Activated CD4-positive, alpha-beta T cell treated with anti-CD3 and anti-CD28 coated beads, Interleukin-2, amount 10 ng/mL, durations not matched to agents 7 days and 5 days (primary cell): ENCODE measurements at places on chromosomes 7 and 10.

DNA sequence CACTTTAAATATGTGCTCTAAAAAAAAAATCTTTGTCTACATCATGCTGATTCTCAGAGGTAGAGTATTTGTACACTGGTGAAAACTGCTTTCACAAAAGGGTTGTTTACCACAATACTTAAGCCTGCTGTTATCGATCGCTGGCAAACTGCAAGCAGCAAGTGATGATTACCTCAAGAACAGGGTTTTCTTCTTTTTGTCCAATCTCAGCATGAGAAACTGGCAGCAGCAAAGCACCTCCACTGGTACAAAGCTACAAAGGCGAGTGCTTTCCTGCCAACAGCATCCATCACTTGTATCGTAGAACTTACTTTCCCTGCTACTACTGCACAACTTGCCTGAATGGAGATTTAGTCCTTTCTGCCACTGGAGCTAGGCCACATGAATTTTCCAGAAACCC is 276.5 kb downstream of the DGKB start:
- no peak for DNase-seq

DNA sequence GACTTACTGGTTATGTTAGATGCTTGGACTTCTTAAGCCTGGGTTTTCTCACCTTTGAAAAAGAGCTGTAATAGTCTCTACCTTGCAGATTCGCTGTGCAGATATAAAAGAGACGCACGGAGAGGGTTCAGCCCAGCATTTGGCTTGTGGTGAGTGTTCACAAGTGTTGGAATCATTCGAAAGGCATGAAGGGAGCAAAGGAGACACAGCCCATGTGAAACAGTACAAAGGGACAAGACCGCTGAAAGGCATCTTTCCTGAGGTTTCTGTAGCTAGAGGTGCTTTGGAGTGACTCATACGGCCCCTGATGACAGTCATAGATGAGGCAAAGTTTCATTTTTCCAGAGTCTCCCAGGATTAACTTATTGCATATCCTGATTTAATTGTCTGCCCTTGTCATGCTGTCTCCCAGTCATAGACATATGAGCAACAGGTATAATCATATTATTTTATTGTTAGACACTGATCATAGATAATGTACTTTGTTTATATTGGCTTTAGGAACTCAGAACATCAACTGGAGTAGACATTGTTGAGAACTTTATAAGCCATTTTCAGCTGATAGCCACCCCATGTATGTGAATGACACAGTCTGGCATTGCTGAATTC is 171.1 kb downstream of the ADRA2A start:
- DNase-seq, result no peak

DNA sequence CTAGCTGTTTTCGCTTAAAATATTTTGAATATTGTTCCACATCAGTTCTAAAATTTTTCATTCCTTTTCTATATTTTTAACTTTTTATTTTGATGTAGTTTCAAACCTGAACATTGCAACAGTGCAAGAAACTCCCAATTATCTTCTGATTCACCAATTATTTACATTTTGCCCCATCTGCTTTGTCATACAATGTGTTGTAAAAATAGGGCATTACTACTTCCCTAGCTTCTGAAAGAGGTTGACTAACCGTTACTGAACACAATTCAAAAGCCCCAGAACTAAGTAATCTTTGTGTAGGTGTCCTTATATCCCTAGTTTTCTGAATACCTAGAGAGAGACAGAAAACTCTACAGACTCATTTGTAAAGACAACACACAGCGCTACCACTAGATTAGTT is 86.7 kb downstream of the AVL9 start:
- DNase-seq, result no peak

DNA sequence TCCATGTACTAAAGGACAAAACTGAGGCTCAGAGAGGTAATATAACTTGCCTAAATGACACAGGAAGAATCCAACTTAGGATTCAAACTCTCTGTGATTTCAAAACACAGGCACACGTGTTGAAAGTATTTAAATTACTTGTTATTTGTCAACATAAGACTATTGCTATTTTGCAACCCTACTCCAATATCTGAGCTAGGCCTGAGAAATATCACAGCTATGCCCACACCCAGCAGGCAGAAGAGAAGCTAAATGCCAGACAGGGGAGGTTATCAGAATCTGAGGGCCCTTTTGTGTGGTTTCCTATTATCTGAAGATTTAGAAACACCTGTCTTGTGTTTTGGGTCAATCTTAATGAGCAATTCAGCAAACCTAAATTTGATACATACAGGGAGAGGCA is 204.3 kb downstream of the ANK3 start:
- no peak for DNase-seq

DNA sequence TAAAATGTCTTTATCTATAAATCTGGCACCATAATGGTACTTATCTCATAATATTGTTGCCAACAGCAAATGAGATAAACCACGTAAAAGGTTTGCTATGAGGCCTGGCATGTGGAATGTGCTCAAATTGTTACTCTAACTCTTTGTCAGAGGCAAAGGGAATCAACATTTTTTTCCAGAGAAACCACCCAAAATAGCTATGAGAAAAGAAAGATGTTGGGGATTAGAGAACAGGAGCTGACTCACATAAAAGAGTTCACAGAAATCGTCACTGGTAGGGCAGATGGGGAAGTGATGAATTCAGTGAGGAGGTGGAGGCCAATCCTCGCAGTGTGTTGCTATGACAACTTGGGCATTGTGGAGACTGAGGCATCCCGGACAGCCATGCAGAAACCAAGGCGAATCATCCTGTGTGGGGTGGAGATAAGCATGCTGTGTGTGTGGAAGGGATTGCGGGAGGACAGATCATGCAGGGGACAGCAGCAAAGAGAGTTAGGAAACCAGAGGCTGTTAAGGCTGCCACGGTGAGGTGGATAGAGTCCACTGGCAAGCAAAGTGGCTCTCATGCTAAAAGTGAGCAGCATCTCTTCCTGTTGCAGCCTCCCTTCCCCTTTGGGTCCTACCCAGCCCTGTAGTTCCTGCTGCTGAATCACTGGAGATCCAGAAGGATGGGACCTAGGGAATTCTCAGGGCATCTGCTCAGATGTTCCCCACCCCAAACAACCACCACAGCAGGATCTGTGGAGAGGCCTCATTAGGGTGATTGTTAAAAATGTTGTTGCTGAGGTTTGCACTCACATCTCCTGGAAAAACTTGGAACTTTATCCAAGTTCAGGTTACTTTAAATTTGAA is 103.9 kb downstream of the CUBN start:
- peak; percentile 72 for DNase-seq

- DNase-seq, result no peak
Observed at GRCh38 chr7:102129636-102130370, 156.9 kb upstream of the SH2B2 start.

DNA sequence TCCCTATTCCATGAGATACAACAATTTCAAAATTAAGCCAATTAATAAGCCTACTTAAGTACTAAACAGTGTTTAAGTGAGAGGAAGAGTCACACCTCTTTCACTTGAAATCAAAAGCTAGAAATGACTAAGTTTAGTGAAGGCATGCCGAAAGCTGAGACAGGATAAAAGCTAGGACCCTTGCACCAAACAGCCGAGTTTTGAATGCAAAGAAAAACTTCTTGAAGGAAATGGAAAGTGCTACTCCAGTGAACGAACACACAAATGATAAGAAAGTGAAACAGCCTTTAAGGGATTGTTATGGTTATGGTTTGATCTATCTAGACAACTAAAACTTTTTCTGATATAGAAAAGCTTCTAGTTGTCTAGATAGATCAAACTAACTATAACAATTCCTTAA is 135.4 kb upstream of the KMT2E start:
- peak; percentile 15 for DNase-seq

DNA sequence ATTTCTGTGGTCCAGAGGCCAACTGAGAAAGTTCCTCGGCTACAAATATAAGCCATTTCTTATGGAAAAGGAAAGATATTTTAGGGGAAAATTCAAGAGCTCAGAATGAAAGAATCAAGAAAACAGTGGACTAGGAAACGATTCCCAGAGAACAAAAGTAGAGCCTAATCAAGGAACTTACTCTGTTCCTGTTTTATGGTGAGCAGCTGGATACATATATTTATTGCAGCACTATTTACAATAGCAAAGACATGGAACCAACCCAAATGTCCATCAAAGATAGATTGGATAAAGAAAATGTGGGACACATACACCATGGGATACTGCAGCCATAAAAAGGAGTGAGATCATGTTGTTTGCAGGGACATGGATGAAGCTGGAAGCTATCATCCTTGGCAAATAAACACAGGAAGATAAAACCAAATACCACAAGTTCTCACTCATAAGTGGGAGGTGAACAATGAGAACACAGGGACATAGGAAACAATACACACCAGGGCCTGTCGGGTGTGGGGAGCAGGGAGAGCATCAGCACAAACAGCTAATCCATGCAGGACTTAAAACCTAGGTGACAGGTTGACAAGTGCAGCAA is 298.7 kb downstream of the THSD7A start:
- no peak for DNase-seq
